8988T (cell line): ENCODE measurements at places on chromosomes 12 and 14.

- DNase-seq, result no peak
These were observed 131.5 kb downstream of the GPR135 start for GRCh38 chr14:59333668-59334067.

- DNase-seq, result no peak
These were observed 131.9 kb downstream of the GPR135 start for GRCh38 chr14:59333235-59333634.

- DNase-seq, result no peak
These were observed 108.3 kb downstream of the SEC23A start for GRCh38 chr14:38994731-38995130.

GRCh38 chr14:81449576-81449975 lies 49.5 kb upstream of the STON2 start:
- DNase-seq, result no peak

DNA sequence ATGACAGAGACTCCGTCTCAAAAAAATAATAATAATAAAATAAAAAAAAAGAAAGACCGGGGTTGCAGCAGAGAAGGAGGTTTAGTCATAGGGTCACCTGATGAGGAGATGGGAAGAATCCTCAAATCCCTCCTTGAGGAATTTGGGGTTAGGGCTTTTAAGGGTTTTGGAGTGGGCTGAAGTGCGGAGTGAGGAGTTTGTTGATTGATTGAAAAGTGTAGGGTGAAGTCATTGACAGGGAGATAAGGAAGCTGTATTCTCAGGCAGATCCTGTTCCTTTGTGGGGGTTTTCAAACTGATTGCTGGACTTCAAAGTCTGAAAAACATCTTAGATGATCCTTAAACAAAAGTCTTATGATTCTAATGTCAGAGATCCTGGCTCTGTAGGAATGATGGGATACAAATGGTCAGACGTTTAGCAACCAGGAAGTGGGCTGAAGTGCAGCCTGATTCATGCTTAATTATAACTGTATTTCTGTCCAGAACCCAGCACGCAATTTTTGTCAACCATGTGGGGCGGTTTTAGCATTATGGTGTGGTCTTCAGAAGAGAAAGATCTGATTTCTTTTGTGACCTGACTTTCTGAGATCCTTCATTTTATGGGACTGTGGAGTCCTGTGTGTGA lies 16.0 kb downstream of the FNTB start:
- DNase-seq, result no peak

DNA sequence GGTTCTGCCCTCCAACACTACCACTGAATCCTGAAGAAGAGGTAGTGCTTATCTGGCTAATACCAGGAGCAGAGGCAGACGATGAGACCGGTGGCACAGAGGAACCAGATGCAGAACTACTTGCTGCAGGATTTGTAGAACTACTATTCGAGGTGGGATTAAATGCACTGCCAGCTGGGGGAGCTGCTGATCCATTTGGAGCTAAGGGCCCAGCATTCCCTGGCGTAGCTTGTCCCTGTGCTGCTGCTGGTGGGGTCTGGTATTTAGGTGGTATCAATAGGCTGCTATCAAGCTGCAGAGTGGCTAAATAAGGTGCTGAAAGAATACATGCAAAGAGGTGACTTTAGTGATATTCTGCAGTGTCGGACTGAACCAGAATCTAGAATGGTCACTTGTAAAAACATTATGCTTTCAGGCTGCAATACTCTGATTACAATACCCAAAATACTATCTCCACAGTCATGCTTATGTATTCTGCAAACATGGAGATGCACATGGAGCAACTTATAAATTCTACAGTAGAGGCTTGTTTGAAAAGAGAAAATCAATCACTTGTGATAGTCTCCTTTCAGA lies 294.2 kb downstream of the MED13L start:
- no peak for DNase-seq

DNA sequence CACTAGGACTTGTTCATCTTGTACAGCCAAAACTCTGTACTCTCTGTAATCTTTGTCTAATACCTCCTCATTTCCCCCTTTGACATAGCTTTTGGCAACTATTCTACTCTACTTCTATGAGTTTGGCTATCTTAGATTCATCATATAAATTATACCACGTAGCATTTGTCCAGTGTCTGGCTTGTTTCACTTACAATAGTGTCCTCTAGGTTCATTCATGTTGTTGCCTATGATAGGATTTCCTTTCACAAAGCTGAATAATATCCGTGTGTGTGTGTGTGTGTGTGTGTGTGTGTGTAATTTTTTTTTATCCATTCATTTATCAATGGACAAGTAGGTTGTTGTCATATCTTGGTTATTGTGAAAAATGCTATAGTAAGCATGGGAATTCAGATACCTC lies 209.5 kb downstream of the KCNC2 start:
- DNase-seq, result no peak

GRCh38 chr12:103840462-103840875 lies 565 bp downstream of the NT5DC3 start:
- no peak for DNase-seq
